ENCODE measurements at places on chromosomes 16 and 17. TPM values are rescaled to one million over a fixed set of nuclear protein-coding genes. Genes with fewer than 3 reads are reported as not detected.
A peak's percentile ranks its signal among the peaks of the same experiment; 100 is the strongest.

GRCh38 chr17:59372138-59372751 is 40.8 kb downstream of the YPEL2 start:
- no peak for DNase-seq

DNA sequence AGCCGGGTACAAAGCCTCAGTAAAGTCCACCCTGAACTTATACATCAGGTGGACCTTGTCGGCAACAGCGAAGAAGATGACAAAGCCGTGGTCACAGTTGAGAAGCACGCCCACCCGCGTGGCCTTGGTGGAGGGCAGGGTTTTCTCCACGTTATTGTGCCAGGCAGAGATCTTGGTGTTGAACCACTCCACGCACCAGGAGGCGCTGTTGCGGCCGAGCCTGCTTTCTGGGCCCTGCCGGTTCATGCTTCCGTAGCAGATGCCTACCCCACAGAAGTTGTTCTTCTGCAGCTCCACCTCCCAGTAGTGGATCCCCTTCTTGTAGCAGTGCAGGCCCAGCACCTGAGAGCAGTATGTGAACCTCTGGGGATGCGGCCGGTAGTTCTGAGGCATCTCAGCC is 22.1 kb downstream of the TRIM25 start:
- no peak for DNase-seq

DNA sequence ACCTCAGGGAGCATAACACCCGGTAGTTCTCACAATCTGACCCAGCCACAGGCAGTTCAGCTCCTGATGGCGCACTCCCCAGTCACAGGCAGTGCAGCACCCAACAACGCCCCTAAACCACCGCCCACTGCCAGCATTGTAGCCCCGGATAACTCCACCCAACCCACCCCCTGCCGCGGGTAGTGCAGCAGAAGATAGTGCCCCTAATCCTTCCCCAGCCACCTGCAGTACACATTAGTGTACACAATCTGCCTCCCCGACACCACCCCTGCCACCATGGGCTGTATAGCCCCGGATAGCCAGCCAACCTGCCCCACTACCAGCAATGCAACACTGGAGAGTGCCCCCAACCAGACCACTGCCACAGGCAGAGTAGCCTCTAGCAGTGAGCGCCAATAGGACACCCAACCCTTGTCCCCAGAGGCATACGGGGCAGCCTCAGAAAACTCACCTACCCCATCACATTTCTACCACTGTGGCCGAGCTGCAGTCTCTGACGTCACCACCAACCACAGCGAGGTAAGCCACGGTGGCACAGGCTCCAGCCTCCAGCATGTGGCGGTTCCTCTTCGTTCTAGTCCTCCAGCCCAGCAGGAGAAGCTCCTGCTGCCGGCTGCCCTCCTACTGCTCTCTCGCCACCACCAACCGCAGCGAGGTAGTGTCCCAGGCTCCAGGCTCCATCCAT is 877.3 kb downstream of the KCNJ18 start:
- no peak for DNase-seq

- no peak for DNase-seq
Observed at GRCh38 chr17:17096438-17097178, 54.4 kb downstream of the MPRIP start.

GRCh38 chr16:3050487-3050886 is 4.1 kb downstream of the MMP25 start:
- no peak for DNase-seq

DNA sequence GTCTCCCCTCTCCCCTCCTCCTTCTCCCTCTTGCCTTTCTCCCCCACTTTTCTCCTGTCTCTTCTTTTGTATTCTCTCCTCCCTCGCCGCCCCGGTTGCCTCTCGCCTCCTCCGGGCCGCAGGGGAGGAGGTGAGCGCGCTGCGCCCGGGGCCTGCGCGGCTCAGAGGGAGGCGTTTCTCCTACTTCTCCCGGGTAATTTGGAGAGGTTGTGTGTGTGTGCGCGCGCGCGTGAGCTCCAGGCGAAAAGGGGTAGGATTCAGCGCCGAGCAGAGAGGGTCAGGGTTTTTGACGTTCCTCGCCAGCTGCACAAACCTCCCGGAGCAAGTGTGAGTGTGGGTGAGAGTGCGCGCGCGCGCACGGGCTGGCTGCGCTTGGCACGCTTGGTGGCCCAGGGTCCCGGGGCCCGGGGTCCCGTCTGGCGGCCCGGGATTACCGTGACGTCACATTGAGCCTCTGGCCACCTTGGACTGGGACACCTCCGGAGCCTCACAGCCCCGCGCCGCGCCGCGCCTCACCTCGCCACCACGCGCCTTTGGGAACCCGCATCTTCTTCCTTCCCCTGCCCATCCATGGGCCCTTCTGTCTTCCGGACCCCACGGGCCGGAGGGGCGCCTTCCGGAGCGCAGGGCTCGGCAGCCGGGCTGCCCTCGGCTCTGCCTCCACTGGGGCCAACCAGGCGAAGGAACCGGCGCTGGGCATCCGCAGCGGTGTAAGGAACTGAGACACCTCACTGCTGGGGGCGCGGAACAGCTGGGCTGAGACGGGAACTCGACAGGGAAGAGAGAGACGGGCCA is 479 bp downstream of the IRX6 start:
- peak; percentile 8 for DNase-seq

DNA sequence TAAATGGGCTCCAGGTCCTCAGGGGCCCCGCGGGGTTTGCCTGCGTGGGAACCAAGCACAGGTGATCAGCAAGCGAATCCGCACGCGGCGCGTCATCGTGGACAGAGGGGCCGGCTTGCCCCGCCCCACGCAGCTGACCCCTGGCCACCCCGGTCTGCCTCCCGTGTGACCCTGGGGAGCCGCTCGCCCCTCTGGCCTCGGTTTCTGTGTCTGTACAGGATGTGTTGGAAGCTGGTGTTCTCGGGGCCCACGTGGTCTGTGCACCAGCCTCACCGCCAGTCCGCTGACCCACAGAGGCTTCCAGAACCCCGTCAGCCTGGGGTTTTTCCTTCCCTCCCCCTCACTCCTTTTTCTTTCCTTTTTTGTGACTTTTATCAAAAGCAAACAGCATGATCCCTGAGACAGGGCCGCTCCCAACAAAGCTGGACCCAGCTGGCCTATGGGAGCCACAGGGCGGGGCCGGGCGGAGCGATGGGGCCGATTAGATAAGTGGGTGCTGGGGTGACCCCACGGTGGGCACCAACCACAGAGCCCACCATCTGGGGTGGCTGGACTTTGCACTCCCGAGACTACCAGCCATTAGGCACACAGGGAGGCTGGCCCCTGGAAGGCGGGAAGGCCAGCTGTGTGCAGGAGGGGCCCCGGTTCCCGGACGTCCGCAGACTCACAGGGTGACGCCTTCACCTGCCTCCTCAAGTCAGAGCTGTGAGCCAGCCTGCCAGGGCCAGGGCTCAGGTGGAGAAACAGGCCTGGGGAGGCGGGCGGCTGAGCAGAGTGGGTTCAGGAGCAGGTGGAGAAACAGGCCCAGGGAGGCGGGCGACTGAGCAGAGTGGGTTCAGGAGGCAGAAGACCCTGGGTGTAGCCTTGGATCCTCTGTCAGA is 56.0 kb downstream of the ZFPM1 start:
- DNase-seq = no peak

- DNase-seq = no peak
Observed at GRCh38 chr16:21590287-21590686, 9.1 kb upstream of the METTL9 start.

DNA sequence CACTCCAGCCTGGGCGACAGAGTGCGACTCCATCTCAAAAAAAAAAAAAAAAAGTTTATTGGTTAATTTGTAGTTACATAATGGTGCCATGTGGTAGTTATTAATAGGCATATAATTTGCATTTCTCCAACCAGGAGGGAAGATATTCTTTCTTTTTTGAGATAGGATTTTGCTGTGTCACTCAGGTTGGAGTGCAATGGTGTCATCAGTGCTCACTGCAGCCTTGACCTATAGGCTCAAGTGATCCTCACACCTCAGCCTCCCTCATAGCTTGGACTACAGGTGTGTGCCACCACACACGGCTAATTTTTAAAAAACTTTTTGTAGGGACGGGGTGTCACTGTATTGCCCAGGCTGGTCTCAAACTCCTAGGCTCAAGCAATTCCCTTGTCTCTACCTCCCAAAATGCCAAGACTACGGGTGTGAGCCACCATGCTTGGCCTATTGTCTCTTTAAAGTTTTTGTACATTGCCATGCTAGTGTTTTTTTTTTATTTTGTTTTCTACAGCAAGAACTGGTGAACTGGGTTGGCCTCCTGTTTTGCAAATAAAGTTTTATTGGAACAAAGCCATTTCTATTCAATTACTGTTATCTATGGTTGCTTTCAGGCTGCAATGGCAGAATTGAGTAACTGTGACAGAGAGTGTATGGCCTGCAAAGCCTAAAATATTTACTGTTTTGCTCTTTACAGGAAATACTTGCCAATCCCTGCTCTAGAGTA is 11.9 kb downstream of the SNX29 start:
- no peak for DNase-seq

DNA sequence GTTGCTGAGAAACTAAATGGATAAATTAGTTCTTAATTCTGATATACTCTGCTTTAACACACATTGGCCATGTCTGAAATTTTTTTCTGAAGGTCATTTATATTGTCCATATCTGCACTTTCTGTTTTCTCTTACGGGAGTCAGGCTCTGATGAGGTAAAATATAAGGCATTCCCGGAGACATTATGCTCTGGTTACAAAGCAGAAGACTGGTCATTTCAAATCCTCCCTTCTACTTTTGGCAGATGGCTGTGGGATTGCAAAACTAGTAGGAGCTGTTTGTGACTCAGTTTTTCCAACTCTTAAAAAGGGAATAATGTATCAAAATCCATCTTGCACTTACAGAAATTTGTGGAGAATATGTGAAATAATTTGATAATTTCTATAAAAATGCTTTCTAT is 92.2 kb upstream of the CPHXL start:
- DNase-seq = no peak

DNA sequence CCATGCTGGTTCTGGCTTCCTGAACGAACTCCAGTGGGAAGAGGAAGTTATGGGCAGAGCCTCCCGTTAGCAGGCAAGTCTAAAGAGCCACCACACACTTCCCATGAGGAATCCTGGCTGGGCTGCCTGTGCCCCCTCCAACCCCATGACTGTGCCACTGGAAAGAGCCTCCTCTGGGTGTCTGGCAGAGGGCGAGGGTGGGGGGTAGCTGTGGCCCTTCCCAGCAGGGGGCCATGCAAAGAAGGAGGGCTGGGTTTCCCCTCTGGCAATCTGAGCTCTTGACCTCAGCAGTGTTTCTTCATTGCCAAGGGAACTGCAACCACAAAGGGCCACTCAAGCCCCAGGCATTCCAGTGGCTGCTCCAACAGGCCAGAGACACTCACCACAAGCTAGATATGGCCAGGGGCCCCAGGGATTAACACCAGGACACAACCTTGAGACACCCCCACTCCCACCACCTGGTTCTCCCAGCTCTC is 1.7 kb upstream of the RRAD start:
- peak; percentile 96 for DNase-seq

DNA sequence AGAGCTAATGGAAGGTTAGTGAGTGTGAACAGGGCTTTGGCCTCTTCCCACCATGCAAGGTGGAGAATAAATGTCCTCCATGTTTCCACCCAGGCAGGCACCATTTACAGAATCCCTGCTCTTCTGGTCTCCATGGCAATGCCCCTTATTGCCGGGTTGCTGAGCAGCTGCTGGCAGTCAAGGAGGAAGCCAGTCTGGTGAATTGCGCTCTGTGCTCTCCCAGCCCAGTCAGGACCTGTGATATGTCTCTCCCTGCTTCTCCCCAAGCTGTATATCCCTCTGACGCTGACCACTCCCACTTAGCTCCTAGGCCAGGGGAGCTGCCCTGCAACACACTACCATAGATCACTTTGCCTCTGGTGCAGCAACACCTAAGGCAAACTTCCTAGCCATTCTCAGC is 402.1 kb upstream of the ERCC4 start:
- DNase-seq = no peak

- DNase-seq = no peak
Observed at GRCh38 chr16:68978303-68978954, 127.0 kb upstream of the HAS3 start.

DNA sequence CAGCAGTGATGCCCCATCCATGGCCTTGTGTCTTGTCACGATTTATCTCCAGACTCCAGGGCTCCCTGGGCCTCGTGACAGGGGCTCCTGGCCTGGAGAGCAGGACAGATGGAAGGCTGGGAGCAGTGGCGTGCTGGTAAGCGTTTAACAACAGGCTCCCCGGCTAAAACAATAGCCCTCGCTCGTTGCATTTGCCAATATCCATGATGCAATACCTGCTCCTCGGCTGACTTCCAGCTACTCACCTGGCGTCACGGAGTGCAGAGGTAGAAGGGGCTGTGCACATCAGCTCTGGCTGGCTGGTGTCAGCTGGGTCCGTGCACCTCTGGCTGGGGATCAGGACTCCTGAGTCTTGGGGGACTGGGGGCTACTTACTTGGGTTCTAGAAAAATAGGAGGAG is 1.5 kb upstream of the BICDL2 start:
- no peak for DNase-seq

DNA sequence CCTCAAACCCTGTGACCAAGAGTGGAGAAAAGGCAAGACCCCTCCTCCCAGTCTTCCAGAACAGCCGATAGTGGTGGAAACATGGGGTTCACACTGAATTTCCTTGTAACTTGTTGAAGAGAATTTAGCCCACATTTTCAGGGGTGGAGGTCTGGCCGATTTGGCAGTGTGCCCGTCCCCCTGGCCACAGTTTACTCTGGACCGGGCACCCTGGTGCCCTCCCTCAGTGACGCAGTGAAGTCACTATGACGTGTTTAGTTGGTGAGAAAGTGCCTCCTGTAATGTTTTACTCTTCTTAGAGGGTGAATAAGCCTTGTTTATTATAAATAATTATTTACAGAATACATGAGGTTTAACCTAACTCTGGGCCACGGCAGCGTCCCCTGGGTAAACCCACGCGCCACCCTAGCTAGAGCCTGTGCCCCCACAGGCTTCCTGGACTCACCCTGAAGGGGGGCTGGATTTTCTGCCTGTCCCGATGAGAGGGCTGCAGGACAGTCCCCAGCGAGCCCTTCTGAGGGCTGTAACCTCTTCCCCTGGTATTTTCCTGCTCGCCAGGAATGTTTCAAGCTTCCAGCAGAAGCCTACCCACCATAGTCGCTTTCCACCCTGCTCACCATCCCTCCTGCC is 316.9 kb downstream of the SEC14L1 start:
- no peak for DNase-seq

GRCh38 chr17:10471858-10472257 is 2.5 kb upstream of the MYH4 start:
- DNase-seq = no peak

- no peak for DNase-seq
Observed at GRCh38 chr17:50871364-50871763, 5.2 kb upstream of the TOB1 start.

DNA sequence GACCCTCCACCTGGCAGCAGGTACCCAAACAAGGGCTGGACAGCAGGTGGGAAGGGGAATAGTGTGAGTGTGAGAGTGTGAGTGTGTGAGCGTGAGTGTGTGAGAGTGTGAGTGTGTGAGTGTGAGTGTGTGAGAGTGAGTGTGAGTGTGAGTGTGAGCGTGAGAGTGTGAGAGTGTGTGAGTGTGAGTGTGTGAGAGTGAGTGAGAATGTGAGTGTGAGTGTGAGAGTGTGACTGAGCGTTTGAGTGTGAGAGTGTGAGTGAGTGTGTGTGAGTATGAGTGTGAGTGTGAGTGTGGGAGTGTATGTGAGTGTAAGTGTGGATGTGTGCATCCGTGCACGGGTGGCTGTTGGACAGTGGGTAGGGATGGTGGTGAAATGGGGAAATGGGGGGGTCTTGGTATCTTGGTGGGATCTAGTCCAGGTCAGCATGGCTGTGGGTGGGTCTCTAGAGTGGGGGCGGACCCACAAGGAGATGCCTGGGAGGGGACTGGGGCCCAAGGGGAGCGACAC is 408 bp downstream of the ADGRG1 start:
- no peak for DNase-seq

SLC13A5 gene
- total RNA-seq = not detected

SEPTIN1 gene
- total RNA-seq = not detected

ATF7IP2 gene
- total RNA-seq = 9.3 TPM

TMEM95 gene
- not detected for total RNA-seq

MEIOB gene
- total RNA-seq = 49.6 TPM

C16orf74 gene
- total RNA-seq = 27.2 TPM

HOXB4 gene
- total RNA-seq = 2.7 TPM
